Occipital lobe (tissue), 3 donors: ENCODE measurements at places on chromosomes 12 and 14. TPM values are rescaled to one million over a fixed set of nuclear protein-coding genes. Genes with fewer than 3 reads are reported as not detected.

OTOGL gene
- total RNA-seq, result 0.62 TPM

DNA sequence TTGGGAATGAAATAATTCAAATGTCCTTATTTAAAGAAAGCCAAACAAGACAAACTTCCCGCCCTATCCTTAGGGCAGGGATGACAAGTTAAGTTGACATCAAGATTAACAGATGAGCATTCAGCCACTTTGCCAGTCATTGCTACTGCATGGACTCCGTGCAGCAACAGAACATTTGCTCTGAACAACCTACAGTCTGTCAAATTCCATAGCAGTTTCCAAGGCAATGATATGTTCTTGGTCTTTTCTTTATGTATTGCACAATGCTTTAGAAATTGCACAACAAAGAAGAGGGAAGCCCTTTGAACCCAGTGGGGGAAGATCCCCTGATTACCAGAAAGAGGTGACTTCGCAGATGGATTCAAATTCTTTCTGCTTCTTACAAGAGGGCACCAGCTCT lies 269.8 kb downstream of the BCAT1 start:
- DNase-seq, result no peak

SLC6A15 gene
- total RNA-seq, result 119 TPM

DNA sequence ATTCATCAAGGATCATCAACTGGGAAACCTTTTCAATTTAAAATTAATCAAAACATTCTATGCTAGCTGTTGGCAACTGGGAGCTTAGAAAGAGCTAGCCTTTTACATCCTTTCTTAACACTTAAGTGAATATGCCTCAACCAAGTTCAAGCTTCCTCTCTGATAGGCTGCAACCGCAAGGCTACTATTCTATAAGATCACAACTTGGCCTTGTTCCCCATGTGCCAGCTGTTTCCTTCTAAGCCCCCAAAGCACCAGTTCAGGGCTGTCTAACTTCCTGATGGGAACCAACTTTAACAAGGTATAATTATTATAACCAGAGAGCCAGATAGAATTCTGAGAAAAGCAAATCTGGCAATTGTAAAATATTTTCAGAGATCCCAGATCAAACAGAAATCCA lies 37.0 kb downstream of the KCNC2 start:
- no peak for DNase-seq

GRCh38 chr12:39937119-39937518 lies 168.8 kb downstream of the SLC2A13 start:
- DNase-seq, result no peak

GRCh38 chr12:54984658-54985376 lies at the start of gene TESPA1:
Gene TESPA1, minus strand, starts transcription at chr12:54984762. Its CDS starts 10,200 bp downstream, at chr12:54974562.
- no peak for DNase-seq
